ENCODE measurements at places on chromosomes 2 and 18. TPM values are rescaled to one million over a fixed set of nuclear protein-coding genes. Genes with fewer than 3 reads are reported as not detected.

SULT1C2 gene
- total RNA-seq: 4.3 TPM

CERS6 gene
- total RNA-seq: 11.7 TPM

- no peak for DNase-seq
These were observed 16.6 kb downstream of the SMC6 start for GRCh38 chr2:17736989-17737388.

GRCh38 chr2:68482296-68482820 is 15.0 kb downstream of the APLF start:
- DNase-seq: no peak

DNA sequence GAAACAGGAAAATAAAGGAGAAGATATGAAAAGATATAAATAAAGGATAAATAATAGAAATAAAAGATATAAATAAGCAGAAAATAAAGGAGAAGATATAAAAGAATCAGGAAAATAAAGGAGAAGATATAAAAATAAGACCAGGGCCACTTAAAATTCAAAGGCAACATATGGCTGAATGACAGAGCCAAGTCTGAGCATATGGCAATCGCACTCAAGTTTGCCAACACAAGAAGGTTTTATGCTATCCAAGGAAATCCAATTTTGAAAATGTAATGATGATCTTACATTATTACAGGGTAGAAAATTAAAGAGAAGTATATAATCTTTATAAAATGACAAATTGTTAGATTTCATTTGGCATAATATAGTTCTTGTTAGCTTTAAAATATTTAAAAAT is 33.6 kb downstream of the USP40 start:
- DNase-seq: no peak

DNA sequence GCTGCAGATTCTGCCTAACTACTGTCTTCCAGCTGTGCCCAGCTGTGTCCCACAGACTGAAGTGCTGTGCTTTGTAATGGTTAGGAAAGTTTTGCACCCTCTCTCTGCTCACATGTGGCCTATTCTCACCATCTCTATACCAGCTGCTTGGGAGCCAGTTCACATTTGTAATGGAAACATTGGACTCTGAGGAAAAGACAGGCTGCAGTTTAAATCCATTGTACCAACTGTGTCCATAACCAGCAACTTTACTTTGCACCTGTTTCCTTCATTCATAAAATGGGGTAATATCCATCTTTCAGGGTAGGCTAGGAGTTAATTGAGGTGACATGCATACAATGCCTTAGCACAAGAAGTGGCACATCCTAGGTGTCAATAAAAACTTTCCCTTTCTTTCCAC is 344.0 kb downstream of the TNS1 start:
- no peak for DNase-seq

- DNase-seq: no peak
These were observed 2.4 kb downstream of the ALK start for GRCh38 chr2:29918941-29919340.

DNA sequence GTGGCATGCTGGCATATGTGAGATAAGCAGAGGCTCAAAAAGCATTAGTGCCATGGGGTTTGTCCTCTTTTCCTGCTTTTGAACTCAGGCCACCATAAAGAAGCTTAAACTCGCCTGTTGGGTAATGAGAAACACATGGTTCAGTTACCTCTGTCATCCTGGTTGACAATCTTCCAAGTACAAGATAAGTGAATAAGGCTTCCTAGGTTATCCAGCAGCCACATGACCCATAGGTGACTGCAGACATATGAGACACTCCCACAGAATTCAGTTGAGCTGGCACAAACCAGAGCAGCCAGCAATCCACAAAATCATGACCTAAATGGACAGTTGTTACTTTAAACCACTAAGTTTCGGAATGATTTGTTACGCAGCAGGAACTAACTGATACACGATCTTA is 97.3 kb downstream of the TACR1 start:
- DNase-seq: no peak

- no peak for DNase-seq
These were observed 376.2 kb downstream of the SETBP1 start for GRCh38 chr18:45056926-45057325.
